ENCODE measurements at places on chromosomes 7 and 10.

GRCh38 chr7:141738592-141739013, 445 bp downstream of the SSBP1 start:
- no peak for DNase-seq

DNA sequence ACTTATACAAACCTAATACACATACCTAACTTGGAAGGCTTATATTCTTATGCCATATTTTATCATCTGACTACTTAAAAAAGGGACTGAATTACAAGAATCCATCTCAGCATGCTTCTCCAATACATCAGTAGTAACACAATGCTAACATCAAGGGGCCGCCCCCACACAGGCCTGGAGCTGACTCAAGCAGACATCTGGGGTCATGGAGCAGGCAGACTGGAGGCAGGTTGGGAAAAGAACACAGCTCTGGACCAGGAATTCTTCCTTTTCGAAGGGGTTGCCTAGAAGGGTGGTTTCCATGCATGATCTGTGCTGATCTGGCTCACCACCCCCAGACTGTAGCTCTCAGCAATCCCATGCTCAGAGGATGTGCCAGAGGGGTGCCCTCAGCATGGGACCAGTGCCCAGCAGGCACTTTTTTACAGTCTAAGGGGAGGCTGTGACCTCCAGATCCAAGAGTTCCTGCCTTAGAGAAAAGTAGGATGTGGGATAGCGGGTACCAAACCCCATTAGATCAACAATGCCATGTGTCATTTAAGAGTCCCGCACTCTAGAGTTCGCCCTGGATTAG, 26.1 kb upstream of the DUSP5 start:
- DNase-seq: no peak

GRCh38 chr7:78141522-78142281, 343.1 kb downstream of the PHTF2 start:
- DNase-seq: peak; percentile 70

- DNase-seq: peak; percentile 17
Observed at GRCh38 chr7:106178593-106179134, 66.6 kb upstream of the SYPL1 start.

GRCh38 chr7:129313282-129313681, 88.5 kb downstream of the AHCYL2 start:
- DNase-seq: no peak

DNA sequence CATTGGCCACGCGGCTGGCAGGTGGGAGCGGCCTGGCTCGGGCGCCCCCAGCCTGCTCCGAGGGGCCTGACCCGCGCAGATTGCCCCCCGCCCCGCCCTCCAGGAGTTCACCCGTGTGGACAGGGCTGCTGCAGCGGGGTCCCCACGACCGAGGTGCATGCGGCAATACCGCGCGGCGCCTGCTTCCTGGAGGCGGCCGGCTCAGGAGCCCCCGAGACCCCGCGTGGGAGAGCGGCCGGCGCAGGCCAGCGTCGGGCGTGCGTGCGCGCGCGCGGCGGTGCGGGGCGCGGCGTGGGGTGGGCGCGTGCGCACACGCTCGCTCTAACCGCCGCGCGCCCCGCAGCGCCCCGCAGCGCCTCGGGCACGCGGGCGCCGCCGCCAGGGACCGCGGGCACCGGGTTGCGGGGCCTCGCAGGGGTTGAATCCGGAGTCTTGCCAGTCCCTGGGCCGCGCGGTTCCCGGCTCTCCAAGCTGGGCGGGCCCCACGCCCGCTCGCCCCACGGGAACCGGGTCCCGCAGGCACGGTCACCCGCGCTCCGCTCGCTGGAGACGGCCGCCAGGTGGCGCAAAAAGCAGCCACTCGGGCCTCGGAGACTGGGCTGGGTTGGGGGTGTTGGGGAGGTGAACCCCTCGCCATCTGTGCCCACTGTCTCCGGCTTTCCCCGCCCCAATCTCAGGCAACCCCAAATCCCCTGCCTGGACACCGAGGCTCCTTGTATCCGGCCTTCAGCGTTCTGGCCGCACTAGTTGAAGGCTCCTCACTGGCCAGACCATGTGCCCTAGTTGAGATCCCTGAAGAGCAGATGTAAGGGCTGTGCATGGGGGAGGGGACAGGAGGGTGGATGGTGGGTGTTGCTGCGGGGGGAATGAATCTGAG, 1.3 kb upstream of the ACHE start:
- DNase-seq: no peak

GRCh38 chr7:113144817-113145216, 26.5 kb upstream of the SMIM30 start:
- DNase-seq: no peak

DNA sequence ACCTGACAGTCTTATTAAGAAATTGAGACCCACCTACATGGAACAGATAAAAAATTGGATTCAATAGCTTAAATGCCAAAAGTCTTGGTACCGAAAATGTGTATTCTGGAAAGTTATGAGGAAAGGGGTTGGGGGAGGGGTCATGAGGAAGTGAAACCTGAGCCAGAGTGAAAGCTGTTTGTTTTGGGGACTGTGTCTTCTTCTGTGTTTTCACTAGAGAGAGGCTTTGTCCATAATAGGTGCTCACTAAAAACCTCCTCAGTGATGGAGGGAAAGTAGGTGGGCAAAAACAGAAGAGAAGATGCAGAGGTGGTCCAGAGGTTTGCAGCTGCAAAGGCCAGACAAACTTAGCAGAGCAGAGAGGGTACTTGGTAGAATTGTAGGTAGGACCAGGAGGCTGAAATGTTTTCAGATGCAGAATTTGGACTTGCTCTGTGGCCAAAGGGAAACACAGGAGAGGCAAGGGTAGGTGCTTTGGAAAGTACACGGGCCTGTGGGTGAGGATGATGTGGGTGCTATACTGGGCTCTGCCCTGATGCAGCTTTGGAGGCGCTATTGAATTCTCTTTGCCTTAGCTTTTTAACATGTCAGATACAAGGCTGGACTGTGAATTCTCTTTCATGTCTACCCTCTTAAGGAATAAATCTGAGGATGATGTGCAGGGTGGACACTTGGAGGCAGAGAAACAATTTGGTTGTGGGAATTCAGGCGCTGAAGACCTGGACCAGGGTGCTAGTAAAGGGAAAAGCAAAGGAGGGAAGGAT, 254.6 kb downstream of the PTEN start:
- DNase-seq: no peak

DNA sequence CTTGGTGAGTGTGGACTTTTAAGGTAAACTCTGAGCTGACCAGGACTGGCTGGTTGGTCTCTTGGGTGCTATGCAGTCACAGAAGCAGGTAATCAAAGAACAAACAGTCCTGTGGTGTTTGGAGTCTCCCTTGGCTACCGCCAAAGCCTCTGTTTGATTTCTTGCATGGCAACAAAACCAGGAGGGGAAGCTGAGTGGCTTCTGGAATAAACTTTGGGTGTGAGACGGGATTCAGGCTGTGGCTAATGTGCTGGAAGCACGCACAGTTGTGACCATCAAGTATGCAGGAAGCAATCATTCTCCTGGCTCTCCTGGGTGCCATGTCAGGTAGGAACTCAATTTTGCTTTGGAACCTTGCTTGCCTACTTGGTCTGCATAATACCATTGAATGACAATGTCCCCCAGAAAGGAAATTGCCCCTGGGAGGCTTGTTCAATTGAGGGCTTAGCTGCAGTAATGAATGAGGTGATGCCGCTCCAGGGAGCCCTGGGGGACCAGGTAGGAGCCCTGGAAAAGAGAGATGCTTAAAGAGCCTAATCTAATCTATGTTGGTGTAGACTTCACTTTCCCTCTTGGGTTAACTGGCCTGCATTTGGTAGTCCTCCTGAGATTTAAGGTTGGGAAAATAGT, at the start of gene CDHR3:
TSS of gene CDHR3 (plus strand) at position 227 of the 630 bp plus-strand sequence. CDS start at position 282, 55 bp downstream.
- no peak for DNase-seq

- no peak for DNase-seq
Observed at GRCh38 chr7:121398246-121398645, 2.1 kb upstream of the FAM3C start.

DNA sequence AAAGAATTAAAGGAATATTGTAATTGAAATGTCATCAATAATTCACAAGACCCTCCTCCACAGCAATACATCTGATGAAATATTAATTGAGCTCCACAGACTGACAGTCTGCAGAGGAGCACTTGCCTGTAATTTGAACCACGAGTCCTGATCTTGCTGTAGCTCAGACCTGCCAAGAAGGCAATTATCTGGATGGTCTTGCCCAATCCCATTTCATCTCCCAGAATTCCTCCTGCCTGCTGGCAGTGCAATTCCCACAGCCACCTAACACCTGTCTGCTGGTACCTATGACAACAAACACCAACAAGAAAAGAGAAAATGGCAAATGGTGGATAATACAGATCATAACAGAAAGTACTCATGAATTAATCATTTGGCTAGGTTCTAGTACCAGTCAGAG, 38.5 kb downstream of the ERCC6 start:
- no peak for DNase-seq

- no peak for DNase-seq
Observed at GRCh38 chr7:37052705-37053104, 328.4 kb upstream of the AOAH start.

GRCh38 chr7:155734445-155734809, 77.8 kb downstream of the SHH start:
- DNase-seq: no peak

DNA sequence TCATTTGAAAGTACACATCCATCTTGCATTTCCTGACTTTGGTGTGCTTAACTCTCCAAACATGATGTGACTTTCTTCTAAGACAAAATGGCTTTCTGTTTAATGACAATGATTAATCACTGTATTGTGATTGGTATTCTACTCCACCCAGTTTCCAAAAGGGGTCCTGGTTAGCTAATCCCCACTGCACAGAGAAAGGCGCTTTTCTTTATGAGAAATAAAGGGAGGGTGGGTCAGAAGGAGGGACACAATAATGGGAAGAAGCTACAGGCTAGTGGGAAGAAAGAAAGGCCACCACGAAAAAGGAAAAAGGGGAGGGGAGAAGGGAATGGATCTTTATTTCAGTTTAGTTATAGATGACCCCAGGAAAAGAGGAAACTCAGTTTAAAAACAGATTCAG, 69.2 kb downstream of the PRTFDC1 start:
- no peak for DNase-seq

GRCh38 chr10:108970016-108970415, 953.3 kb downstream of the XPNPEP1 start:
- DNase-seq: peak; percentile 10

- DNase-seq: no peak
Observed at GRCh38 chr10:19577381-19577780, 238.9 kb upstream of the PLXDC2 start.

DNA sequence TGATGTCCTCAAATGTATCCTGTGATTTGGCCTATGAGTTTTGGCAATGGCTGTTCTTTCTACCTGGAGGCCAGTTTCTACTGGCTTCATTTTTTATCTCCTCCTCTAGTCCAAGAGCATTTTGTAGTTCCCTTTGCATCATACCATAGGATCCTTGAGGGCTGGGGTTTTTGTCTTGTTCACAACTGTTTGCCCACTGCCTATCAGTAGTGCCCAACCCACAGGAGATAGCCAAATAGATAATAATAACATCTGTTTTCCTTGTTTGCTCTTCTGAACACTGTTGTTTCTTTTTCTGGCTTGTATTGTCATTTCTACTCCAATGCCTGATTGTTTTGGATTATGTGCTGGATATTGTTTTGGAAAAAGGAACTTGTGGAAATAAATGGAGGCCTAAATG, 3.4 kb downstream of the CDK1 start:
- DNase-seq: no peak

DNA sequence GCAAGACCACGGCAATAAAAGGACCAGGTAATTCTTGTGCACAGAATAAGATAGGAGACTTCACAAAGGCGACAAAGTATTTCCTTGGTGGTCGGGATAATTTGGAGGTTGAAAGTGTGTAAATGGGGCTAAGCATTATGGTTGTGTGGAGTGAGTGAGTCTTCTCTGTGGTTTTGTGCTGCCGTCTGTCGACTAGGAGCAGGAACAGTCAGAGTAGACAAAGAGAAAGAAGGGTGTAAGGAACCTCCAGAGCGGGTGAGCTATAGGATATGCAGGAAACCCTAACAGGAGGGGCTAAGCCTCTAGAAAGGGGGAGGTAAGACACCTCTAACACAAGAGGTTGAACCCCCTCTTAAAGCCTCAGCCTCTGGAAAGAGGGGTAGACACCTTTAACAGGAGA, 201.6 kb downstream of the SH2D4B start:
- DNase-seq: no peak

DNA sequence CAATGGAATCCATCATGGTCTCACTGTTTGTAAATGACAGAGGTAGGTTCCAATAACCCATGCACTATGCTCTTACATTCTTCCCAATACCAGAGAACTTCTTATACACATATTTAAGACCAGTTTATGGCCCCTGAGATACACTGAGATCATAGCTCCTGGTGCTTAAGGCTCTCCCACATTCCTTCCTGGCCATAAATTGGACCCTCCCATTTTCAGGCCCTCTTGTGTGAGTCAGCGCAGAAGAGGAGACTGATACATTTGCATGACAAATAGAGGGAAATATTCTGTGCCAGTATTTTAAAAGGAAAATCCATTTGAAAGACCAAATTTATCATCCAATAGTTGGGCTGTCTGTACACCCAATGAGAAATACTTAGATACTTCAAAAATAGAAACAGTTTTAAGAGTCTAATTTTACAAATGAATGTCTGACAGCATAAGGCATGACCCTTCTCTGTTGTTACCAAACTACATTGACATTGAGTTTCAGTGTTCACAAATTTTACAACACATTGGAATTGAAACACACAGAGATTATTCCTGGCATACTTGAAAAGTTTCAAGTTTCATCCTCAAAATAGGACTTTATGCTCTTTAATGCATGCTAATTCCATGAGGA, 35.3 kb downstream of the SLC16A9 start:
- DNase-seq: no peak

DNA sequence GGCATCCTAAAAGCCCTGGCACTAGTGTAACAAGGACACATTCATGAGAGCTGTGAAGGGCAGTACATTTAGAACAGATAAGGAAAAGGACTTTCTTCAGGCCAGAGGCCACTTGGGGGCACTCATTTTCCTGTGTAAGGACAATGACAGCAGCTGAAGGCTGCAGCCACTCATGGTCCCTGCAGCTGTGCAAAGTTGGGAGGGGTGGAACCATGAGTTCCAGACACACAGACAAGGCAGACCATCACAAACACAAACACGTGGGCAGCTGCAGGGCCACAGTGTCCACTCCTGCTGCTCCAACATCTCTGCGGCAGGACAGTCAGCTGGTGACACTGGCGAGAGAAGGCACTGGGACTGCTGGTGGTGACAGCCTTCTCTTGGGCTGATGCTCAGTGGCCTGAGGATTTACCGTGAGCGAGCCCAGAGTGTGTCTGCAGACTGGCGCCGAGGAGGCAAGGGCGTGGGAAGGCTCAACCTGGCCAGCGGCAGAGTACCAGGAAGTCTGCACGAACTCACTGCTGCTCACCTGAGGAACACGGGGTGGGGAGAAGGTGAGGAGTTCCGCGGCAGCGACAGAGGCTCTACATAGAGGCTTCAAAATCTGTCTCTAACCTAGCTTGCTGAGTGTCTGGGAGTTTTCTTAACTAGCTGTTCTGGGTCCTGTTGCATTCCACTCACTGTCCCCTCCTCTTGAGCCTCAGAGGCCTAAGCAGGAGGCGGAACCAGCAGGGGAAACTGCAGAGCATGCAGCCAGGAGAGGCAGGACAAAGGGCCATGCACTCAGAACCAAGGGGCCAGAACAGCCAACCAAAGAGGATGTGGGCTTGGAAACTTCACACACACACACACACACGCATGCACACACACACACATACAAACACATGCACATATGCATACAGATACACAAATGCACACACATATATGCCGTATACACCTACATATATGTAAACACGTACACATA, 76.5 kb upstream of the DDC start:
- DNase-seq: no peak

GRCh38 chr7:148182264-148182663, 408.3 kb upstream of the C7orf33 start:
- no peak for DNase-seq

- no peak for DNase-seq
Observed at GRCh38 chr10:29620112-29620690, 14.6 kb downstream of the SVIL start.

Data from HFF-Myc (cell line).